ENCODE measurements at places on chromosomes 4 and X.

- no peak for DNase-seq
Observed at GRCh38 chrX:139691843-139692505, 16.0 kb downstream of the MCF2 start.

GRCh38 chr4:144754562-144755410 lies 108.8 kb downstream of the HHIP start:
- DNase-seq, result no peak

DNA sequence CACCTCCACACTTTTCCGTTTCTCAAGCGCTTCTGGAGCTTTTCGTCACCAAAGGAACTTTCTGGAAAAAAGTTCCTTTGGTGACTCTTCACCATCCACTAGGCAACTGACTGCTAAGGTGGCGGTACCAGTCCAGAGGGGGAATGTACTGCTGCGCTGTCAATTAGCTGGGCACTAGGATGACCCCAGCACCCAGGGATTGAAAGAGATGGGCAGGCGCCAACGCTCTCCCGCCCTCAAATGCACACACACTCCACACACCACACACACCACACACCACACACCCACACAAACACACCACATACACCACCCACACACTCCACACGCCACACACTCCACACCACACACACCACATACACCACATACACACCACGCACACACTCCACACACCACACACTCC lies 10.4 kb downstream of the PRDM8 start:
- no peak for DNase-seq

- no peak for DNase-seq
Observed at GRCh38 chr4:8649631-8650361, 57.2 kb downstream of the CPZ start.

DNA sequence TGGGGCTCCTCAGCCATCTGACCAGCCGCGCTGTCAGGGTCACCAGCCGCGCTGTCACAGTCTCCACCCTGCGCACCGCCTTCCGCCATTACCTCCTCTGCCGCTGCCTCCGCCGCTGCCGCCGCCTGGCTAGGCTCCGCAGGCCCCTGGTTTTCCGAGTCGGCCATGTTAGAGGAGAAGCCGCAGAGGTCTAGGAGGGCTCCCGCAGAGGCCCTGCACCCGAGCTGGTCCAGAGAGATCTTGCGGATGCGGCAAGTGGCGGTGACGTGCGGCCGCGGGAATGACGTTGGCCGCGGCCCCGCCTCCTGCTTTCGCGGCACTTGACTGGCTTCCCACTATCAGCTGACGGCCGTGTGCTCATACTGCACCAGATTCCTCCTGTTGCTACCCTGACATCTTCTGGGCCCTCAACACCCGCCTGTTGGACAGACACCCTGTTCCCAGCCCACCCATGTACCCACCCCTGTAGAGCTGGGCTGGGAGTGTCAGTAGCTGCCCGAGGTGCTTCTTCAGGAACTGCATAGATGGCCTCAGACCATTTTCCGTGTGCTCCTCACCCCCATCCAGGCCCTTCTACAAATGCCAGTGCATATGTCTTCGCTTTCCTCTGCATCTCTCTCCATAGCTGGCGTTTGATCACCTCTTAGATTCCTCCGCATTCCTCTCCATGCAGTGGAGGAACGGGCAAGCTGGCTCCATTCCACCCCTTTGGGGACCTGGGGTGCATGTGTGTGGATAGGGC lies at the start of gene NAP1L5:
NAP1L5 (minus strand) TSS at position 242 of the 742 bp plus-strand sequence; CDS start at position 167, 75 bp downstream.
- peak; percentile 40 for DNase-seq

DNA sequence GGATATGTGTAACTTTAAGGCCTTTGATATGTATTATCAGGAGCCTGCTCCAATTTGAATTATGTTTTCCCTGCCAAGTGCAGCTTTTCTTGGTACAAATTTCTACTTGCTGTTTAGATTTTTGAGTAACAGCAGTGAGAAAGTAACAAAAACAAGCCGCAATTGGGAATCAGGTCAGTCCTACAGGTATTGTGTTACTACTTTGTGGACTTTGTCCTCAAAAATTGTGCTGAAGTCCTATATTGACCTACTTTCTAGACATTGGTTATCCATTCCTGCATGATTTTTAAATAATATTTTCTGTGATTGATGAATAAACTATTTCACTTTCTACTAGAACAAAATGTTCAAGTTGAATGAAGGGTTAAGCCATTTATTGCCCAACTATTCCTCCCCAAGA lies 5.7 kb downstream of the CDKN2AIP start:
- DNase-seq, result no peak

- DNase-seq, result no peak
Observed at GRCh38 chr4:95591278-95591677, 42.5 kb upstream of the UNC5C start.

- no peak for DNase-seq
Observed at GRCh38 chrX:31397119-31397518, 325.3 kb upstream of the FTHL17 start.
